ENCODE measurements at places on chromosomes 1 and 21. TPM values are rescaled to one million over a fixed set of nuclear protein-coding genes. Genes with fewer than 3 reads are reported as not detected.

DNA sequence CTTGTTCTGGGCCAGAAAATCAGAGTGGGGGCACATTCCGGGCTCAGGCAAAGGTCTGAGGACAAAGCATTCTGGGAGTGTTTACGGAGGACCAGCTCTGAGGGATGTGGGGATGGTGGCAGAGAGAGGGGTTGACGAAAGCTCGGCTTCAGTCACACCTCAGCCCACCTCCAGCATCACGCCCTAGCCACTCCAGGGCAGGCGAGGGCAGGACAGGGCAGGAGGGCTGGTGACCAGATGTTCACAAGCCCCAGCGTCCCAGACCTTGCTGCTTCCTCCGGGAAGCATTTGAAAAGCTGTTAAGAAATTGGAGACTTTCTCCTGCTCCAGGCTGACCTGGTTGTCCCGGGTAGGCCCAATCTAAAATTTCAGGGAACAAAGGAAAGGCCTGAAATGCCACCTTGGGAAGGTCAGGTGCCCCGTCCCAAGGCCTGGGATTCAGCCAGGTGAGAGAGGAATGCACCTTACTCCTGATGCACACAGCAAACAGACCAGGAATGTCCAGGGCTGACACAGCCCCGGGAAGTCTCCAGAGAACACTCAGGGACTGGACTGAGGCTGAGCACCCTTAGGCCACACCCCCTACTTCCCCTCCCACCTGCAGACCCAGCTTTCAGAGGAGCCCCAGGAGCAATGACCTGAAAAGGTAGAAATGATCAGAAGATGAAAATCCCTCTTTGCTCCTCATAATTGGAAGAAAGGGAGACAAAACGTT lies 71.9 kb upstream of the KLHDC7A start:
- DNase-seq, result no peak

GRCh38 chr1:89125240-89125912 lies 538 bp downstream of the GBP2 start:
- DNase-seq, result no peak

Gene CADM3
- total RNA-seq, result not detected

Gene SPRR2E
- not detected for total RNA-seq

Gene HLCS
- 8.3 TPM for total RNA-seq

- no peak for DNase-seq
Observed at GRCh38 chr1:168735974-168736373, 7.0 kb upstream of the DPT start.

DNA sequence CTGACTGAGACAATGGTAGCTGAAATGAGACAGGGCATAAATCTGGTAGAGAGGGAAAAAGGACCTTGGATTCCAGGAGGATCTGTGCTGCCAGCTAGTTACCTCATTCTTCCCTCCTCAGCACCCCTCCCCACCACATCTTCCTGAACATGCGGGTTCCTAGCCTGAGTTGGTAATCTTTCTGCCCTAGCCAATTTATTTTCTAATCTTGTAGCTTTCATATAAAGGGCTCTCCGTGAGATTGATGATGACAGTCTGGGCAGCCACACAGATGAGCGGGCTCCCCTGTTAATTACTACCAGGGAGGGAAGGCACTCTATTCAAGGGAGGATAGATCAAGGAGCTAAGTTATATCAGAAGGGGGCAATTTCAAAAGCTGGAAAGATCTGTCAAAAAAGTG lies 20.2 kb downstream of the ARHGEF11 start:
- no peak for DNase-seq
